CD4-positive, alpha-beta T cell treated with Interleukin-6 at 100 ng/mL for 8 hours (primary cell): ENCODE measurements at places on chromosomes 11 and 22.
A peak's percentile ranks its signal among the peaks of the same experiment; 100 is the strongest.

DNA sequence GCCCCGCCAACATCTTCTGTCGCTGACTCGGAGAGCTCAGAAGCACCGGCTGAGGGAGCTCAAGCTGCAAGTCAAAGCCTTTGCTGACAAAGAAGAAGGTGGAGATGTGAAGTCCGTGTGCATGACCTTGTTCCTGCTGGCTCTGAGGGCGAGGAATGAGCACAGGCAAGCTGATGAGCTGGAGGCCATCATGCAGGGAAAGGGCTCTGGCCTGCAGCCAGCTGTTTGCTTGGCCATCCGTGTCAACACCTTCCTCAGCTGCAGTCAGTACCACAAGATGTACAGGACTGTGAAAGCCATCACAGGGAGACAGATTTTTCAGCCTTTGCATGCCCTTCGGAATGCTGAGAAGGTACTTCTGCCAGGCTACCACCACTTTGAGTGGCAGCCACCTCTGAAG, 6.7 kb downstream of the RAG1 start:
- no peak for DNase-seq

DNA sequence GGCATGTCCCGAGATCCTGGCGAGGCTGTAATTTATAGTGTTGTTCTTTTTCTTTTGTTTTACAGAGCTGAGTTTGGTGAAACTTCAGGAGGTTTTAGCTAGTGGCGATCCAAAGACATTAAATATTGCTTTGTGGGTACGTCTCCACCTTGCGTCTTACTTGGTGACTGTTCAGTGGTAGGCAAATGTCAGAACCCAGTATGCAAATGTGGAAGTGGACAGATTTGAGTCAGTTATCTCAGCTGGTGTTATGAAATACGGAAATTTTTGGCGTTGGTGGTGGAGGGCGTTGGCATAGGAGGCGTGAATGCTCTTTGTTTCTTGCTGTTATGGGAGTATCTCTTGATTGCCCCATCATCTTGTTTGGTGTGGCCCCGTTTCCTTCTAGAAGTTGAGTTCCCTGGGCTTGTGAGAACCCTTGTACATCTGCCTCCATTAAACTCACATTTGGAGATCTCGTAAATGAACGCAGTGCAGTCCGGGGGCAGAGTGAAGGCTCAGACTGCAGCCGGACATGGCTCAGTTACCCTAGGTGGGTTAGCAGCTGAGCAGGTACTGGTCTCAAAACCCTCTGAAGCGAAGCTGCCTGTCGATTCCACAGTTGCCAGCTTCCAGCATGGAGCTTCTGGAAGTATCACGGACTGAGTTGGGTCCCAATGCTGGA, 39.9 kb downstream of the PTPRJ start:
- DNase-seq = peak; percentile 46

GRCh38 chr11:37525336-37525735, 927.3 kb upstream of the RAG2 start:
- DNase-seq = no peak

DNA sequence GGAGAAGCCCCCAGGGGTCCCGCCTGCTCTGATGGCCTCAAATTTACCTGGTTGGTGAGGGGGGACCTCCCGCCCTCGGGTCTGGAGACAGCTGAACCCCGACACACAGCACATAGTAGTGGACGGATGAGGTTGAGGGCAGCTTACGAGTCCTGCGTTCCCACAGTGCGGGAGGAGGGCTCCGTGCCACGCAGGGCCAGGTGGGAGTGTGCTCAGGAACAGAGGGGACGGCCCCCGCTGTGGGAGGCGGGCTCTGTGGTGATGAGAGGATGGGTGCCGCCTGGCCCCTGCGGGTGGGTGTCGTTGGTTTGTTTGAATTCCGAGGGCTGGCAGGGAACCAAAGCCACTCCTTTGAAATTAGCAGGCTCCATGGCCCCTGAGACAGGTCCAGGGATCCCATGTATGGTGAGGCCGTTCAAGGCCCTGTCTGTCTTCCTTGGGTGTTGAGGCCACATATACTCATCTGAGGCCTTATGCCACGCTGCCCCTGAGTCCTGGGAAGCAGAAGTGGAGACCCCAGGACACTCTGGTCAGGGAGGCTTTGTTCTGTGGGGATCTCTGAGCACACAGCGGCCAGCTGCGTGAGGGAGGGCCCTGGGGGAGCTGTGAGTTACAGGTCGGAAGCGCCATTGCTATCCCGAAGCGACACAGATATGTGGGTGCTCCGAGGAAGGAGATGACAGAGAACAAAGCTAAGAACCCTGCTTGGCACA, 21.9 kb downstream of the NADSYN1 start:
- no peak for DNase-seq

- DNase-seq = no peak
These were observed 5.6 kb downstream of the VWA5A start for GRCh38 chr11:124120891-124121290.
